ENCODE measurements at places on chromosomes 2 and 18.

- DNase-seq = no peak
Observed at GRCh38 chr2:222730366-222730999, 59.0 kb downstream of the MOGAT1 start.

DNA sequence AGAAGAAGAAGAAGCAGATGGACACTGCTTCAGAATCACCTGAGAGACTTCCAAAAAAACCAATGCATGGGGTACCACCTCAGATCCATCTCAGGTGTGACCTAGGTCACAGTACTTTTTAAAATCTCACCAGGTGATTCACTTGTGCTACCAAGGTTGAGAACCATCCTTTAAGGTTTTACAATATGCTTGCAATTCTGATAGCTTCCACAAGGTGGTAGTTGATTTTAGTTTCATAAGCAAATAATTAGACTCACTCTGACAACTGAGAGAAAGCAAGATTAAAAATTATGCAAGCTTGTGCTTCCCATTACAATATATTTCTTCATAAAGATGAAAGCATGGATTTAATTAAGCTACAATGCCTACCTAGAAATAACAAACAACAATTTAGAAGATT is 355.1 kb downstream of the EN1 start:
- DNase-seq = no peak

GRCh38 chr18:56389190-56389589 is 249.2 kb downstream of the TXNL1 start:
- no peak for DNase-seq

DNA sequence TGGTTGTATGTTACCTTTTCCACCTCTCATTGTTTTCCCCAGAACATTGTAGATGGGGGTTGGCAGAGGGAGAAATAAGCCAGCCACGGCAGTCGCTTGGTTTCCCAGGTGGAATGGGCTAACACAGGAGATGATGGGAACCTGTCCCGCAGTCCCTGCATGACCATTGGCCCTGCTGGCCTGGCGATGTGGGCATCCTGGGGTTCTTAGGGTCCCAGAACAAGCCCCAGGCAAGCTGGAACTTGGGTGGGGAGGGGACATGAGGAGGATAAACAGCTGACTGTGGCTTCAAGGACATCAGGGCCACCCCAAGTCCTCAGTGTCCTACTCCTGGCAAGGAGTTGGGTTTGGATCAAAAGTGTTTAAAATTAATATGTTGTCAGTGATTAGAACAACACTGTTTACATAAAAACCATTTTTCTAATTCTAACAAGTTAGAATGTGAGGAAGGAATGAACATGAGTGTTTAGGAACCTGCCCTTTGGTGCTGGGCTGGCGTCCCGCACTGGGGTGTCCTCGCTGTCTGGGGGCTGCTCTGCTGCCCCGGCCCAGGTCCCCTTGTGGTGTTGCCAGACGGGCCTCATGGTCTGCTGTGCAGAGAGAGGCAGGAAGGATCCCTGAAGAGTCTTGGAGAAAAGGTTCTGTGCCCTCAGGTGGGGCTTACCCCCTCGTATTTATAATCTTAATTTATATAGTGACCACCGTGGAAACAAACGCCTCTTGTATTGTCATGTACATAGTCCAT is 95.1 kb downstream of the USP40 start:
- no peak for DNase-seq

- DNase-seq = no peak
Observed at GRCh38 chr2:26816893-26817292, 31.0 kb downstream of the CENPA start.

- no peak for DNase-seq
Observed at GRCh38 chr2:218295029-218295428, 2.7 kb upstream of the TMBIM1 start.

DNA sequence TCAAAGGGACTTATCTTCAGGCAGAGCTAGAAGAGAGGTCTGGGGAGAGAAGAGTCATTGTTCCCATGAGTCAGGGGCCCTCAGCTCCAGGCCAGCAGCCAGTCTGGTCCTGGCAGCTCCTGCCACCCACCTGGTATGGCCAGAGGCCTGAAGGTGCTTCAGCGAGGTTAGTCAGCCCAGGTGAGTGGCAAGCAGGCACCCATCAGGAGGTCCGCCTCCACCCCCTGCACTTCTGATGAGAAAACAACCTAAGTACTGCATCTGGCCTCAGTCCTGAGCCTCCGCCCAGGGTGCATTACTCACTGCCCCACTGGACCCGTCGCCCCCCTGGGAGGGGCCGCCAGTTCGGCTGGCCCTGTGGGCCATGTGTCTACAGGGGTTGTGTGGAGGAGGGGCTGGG is 130.2 kb downstream of the INHBB start:
- DNase-seq = no peak

GRCh38 chr2:70796262-70796661 is 5.8 kb upstream of the FIGLA start:
- no peak for DNase-seq

Measured in stimulated activated CD8-positive, alpha-beta memory T cell treated with anti-CD3 and anti-CD28 coated beads, Interleukin-2, amount 100 ng/mL, for 48 hours (primary cell).